Pulmonary artery endothelial cell (primary cell): ENCODE measurements at places on chromosomes 2 and 18. TPM values are rescaled to one million over a fixed set of nuclear protein-coding genes. Genes with fewer than 3 reads are reported as not detected.

GRCh38 chr18:64248836-64249235, 99.9 kb upstream of the LINC00305 start:
- no peak for DNase-seq

DNA sequence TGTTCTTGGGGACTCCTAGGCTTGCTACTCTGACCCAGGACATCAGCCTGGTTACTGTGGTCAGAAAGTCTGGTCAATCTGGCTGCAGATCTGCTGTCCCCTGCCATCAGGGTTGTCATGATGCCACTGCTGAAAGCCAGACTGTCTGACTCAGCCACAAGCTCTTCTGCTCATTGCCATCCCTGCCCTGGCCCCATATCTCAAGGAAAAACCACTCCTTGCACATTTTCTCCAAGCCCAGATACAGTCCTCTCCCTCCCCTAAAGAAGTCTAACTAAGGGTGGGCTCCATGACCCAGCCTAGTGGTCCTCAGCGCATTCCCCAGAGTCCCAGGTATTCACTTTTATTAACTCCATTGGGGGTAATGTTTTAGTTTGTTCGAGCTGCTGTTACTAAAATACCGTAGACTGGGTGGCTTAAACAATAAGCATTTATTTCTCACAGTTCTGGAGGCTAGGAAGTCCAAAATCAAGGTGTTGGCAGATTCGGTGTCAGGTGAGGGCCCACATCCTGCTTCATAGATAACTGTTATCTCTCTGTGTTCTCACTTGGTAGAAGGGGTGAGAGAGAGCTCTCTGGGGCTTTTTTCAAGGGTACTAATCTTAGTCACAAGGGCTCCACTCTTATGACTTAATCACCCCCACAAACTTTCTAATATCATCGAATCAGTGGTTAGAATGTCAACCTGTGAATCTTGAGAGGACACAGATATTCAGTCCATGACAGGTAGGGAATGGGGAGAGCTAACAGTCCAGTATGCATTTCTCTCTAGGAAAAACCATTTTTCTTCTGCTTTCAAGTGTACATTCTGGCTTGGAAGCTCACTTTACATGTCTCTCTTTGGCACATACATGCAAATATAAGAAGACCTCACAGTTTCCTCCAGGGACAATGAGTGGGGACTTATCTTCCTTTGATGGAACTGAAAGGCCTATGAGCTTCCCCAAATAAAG, 94.8 kb upstream of the CXCR4 start:
- no peak for DNase-seq

DNA sequence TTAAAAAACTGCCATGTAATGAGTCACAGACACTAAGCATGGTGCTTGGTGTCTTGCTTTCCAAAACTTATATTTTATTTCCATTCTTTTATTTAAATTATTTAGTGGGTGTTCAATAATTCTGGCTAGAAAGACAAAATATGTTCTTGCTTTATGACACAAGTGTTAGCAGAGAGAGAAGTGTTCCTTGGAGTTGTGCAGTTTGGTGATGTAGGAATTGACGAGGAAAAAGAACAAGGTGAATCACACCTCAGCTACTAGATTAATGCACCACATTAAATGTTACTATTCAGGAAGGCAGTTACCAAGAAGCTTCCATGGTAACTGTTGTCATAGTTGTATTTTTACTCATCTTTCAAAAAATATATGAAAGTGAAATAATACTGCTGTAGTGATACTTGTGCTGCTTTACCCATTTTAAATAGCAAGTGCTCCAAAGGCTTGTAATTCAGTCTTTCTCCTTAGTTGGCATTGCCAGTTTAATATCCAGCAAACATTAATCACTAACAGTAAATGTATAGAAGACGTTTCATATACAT, 28.3 kb downstream of the ADAM23 start:
- no peak for DNase-seq

DNA sequence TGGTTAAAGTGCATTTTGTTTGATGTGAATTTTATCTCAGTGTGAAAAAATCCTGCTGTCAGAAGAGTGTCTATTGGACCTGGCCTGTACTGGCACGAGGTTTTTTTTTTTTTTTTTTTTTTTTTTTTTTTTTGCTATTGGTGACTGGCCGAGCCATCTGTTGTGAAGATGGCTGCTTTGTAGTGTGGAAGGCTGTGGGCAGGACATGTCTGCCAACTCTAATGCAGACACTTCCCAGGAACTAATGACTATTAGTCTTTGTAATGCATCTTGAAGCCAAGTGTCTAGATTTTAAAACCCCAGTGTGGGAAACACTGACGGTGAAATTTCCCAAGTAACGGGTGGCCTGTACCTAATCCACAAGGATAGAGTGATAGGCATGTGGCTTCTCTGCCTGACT, 34.3 kb downstream of the ZAP70 start:
- DNase-seq: no peak

- DNase-seq: no peak
Observed at GRCh38 chr2:101190747-101191516, 39.8 kb upstream of the TBC1D8 start.

Gene IL37
- total RNA-seq: not detected in 2 replicates

Gene CRYGD
- total RNA-seq: not detected in 2 replicates

Gene SOX11
- total RNA-seq: not detected in 2 replicates
